ENCODE measurements at places on chromosomes 2 and 18.
A peak's percentile ranks its signal among the peaks of the same experiment; 100 is the strongest.

DNA sequence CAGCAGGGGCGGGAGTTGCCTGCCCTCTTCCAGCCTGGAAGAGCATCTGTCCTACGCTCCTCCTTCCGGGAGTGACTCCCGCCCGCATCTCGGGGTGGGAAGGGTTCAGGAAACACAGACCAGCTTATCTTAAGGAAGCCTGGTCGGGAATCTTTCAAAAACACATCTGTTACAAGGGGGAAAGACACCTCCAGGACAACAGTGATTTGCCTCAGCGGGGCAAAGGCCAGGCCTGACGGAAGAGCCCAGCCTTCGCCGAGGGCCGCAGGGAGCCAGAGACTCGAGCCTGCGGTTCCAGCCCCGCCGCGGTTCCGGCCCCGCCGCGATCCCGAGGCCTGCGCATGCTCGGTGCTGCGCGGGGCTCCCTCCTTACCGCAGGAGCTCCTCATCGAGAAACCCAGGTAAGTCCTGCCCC, 38.1 kb upstream of the TGIF1 start:
- peak; percentile 15 for DNase-seq
- no peak overlapping the region for H3K27ac ChIP-seq
- no peak overlapping the region for H3K4me3 ChIP-seq

GRCh38 chr2:219035942-219036341, 5.4 kb downstream of the CFAP65 start:
- no peak overlapping the region for H3K27ac ChIP-seq
- H3K36me3 ChIP-seq, result no peaks in the 10 kb centered on the region
- H3K4me3 ChIP-seq, result no peak overlapping the region
- H3K4me1 ChIP-seq, result no peaks in the 10 kb centered on the region
- H3K27me3 ChIP-seq, result peaks cover 62% of the 10 kb centered on the region
- no peak for DNase-seq

DNA sequence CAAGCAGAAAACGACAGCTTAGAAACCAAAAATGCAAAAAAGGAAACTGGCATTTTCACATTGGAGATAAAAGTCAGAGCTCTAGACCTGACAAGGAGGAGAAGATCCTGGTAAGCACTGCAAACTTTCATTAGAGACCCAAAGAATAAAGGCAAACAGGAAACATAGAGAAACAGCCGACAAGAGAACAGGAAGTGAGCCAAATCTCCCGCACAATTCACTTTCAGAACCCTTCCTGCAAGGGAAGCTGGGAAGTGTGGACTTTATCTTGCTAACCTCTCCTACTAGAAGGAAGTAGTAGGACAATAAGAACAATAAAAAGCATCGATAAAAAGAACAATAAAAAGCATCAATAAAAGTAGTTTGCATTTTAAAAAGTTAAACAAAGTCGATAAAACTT, 417.8 kb upstream of the SPHKAP start:
- no peak for DNase-seq
- H3K4me3 ChIP-seq, result no peak overlapping the region
- H3K36me3 ChIP-seq, result no peaks in the 10 kb centered on the region

- H3K27ac ChIP-seq, result no peak overlapping the region
- no peak overlapping the region for H3K4me3 ChIP-seq
- H3K36me3 ChIP-seq, result no peaks in the 10 kb centered on the region
Measured at GRCh38 chr2:110126086-110126773, 10.6 kb upstream of the MALL start.

DNA sequence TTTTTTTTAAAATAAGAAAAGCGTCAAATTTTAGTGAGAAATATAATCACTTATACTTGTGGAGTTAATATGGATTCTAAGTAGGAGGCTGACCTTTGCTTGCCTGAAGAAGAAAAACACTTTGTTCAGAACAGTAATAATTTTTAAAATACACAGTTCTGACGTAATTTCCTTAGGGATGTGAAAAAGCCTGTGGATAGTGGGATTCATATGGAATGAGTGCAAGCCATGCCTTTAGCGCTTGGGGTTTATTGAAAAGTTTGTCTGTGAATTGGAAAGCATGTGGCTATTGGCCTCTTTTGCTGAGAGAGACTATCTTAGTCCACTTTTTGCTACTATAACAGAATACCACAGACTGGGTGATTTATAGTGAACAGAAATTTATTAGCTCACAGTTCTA, 151.3 kb downstream of the CCDC85A start:
- no peak overlapping the region for H3K27ac ChIP-seq
- no peaks in the 10 kb centered on the region for H3K27me3 ChIP-seq
- H3K4me3 ChIP-seq, result no peak overlapping the region
- no peaks in the 10 kb centered on the region for H3K36me3 ChIP-seq

GRCh38 chr2:3706892-3707291, 3.5 kb downstream of the DCDC2C start:
- H3K36me3 ChIP-seq, result no peaks in the 10 kb centered on the region
- H3K27me3 ChIP-seq, result peaks cover 17% of the 10 kb centered on the region

DNA sequence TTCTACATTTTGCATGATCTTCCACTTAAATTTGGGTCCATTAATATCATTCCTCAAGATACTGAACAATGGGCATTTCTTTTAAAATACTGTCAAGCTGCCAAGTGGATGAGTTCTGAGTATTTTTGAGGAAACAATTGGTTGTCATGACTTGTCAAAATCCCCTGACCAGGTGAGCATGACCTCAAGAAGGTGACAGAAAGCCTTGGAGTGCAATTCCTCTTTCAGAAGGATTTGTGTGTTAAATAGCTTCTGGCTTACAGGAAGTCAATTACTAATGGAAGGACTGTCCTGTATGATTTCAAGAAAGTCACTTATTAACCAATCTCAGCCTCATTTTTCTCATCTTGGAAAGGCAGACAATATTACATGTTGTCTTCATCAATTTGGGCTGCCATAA, 460.6 kb downstream of the TSN start:
- H3K4me1 ChIP-seq, result no peaks in the 10 kb centered on the region
- H3K27me3 ChIP-seq, result no peaks in the 10 kb centered on the region
- H3K27ac ChIP-seq, result no peak overlapping the region
- H3K36me3 ChIP-seq, result no peaks in the 10 kb centered on the region
- DNase-seq, result no peak

DNA sequence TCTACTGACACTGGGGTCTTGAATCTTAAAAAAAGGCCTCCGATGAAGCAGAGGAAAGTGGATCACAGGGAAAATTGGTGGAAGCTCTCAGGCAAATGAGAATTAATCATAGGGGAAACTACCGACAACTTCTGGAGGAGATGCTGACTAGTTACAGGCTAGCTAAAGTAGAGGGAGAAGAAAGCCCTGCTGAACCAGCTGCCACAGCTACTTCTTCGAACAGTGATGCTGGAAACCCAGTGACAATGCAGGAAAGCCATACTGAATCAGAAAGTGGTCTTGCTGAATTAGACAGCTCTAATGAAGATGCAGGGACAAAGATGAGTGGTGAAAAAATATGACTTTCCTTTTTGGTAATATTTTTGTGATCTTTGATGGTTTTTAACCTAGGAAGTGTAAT, 44.9 kb upstream of the SLC3A1 start:
- H3K36me3 ChIP-seq, result peaks cover 2% of the 10 kb centered on the region
- H3K4me3 ChIP-seq, result no peak overlapping the region
- H3K27me3 ChIP-seq, result no peaks in the 10 kb centered on the region
- H3K27ac ChIP-seq, result peak overlapping the region; percentile 16
- H3K4me1 ChIP-seq, result no peaks in the 10 kb centered on the region

GRCh38 chr2:109529532-109530449, 84.0 kb downstream of the SEPTIN10 start:
- no peak for DNase-seq
- no peak overlapping the region for H3K27ac ChIP-seq
- no peaks in the 10 kb centered on the region for H3K27me3 ChIP-seq
- H3K36me3 ChIP-seq, result no peaks in the 10 kb centered on the region
- H3K4me1 ChIP-seq, result no peaks in the 10 kb centered on the region

- H3K4me3 ChIP-seq, result no peak overlapping the region
- no peaks in the 10 kb centered on the region for H3K36me3 ChIP-seq
- no peaks in the 10 kb centered on the region for H3K4me1 ChIP-seq
- DNase-seq, result no peak
- H3K27me3 ChIP-seq, result no peaks in the 10 kb centered on the region
Measured at GRCh38 chr18:68445136-68445535, 269.8 kb downstream of the TMX3 start.

- H3K4me1 ChIP-seq, result no peaks in the 10 kb centered on the region
- no peaks in the 10 kb centered on the region for H3K27me3 ChIP-seq
- no peak overlapping the region for H3K27ac ChIP-seq
- no peak overlapping the region for H3K4me3 ChIP-seq
- no peak for DNase-seq
Measured at GRCh38 chr18:58095655-58096054, 51.6 kb downstream of the NEDD4L start.

GRCh38 chr18:78304192-78305164, 675.1 kb upstream of the SALL3 start:
- no peaks in the 10 kb centered on the region for H3K4me1 ChIP-seq
- H3K36me3 ChIP-seq, result no peaks in the 10 kb centered on the region
- no peak overlapping the region for H3K27ac ChIP-seq
- H3K27me3 ChIP-seq, result peaks cover 5% of the 10 kb centered on the region
- no peak overlapping the region for H3K4me3 ChIP-seq

DNA sequence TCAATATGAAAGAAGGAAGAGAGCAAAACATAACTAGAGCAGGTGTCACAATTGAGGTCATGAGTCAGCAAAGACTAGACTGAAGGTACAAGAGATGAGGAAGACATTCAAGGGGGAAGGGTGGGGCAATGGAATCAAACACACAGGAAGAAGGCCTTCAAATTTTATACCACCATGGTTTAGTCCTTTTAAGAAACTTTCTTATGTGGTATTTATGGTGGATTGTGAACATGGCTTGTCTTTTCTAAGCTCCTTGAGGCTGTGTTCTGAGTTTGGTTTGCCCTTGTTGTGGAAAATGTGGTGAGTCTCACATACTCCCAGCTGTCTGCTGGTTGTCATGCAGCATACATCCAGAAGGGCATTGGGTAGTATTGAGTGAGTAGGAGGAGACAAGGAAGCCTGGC, 62.1 kb downstream of the NABP1 start:
- H3K27ac ChIP-seq, result no peak overlapping the region
- no peaks in the 10 kb centered on the region for H3K27me3 ChIP-seq
- H3K36me3 ChIP-seq, result no peaks in the 10 kb centered on the region
- no peak overlapping the region for H3K4me3 ChIP-seq

DNA sequence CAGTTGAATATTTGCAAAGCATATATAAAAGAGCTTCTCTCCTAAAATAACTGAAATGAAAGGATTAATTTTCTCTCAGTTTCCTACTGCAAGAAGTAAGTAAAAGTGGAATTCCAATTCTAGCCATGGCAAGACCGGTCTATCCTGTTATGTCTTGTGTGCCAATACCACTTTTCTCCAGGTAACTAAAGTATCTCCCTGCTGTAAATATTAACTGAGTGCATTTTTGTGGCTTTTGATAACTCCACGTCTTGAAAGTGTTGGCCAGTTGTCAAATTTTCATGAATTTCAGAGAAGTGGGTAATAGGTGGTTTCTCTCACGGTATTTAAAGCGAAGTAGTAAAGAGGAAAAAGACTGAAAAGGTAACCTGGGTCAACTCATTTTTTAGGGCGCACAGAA, 225.9 kb downstream of the NEDD4L start:
- DNase-seq, result no peak
- no peaks in the 10 kb centered on the region for H3K36me3 ChIP-seq
- no peak overlapping the region for H3K4me3 ChIP-seq

DNA sequence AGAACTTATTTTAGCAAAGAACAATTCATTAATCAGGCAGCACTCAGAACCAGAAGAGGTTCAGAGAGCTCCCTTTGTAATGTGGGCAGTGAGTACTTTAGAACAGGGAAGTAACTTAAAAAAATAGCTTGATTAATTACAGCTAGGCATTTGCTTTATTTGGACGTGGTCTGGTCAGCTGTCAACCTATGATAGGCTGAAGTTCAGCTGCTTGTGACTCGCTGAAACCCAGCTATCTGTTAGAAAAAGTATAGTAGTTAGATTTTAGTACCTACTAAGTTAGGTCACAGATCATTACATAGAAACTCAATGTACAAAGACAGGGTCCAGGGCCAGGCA, 40.0 kb downstream of the PKDCC start:
- no peak overlapping the region for H3K4me3 ChIP-seq
- H3K36me3 ChIP-seq, result no peaks in the 10 kb centered on the region

DNA sequence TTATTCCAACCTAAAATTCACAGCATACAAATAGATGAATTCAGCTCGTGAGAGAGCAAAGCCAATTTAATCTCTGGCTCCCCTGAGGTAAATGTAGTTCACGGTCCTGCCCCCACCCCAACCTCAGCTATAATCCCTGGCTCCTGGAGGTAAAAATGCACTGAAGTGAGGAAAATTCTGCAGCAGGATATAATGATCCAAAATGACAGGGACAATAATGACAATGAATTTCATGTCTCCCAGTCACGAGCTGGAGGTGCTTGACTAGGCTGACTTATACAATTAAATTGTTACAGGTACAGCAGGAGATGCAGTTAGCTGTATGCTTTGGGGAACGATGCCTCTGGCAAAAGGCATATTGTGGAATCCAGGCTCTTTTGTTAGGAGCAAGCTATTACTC, 82.0 kb downstream of the GPD2 start:
- H3K27me3 ChIP-seq, result no peaks in the 10 kb centered on the region
- peaks cover 3% of the 10 kb centered on the region for H3K36me3 ChIP-seq
- H3K4me3 ChIP-seq, result no peak overlapping the region
- DNase-seq, result no peak
- H3K4me1 ChIP-seq, result no peaks in the 10 kb centered on the region

- peaks cover 2% of the 10 kb centered on the region for H3K27me3 ChIP-seq
- peaks cover 40% of the 10 kb centered on the region for H3K4me1 ChIP-seq
- H3K4me3 ChIP-seq, result peak within 1 kb of the TSS; percentile 71
- H3K36me3 ChIP-seq, result peaks cover 14% of the 10 kb centered on the region
- DNase-seq, result peak; percentile 55
- H3K27ac ChIP-seq, result peak within 1 kb of the TSS; percentile 55
Measured at GRCh38 chr2:85577386-85578242, at the start of gene VAMP8. VAMP8 (plus strand) TSS chr2:85577586; CDS start chr2:85577647, 61 bp downstream.

DNA sequence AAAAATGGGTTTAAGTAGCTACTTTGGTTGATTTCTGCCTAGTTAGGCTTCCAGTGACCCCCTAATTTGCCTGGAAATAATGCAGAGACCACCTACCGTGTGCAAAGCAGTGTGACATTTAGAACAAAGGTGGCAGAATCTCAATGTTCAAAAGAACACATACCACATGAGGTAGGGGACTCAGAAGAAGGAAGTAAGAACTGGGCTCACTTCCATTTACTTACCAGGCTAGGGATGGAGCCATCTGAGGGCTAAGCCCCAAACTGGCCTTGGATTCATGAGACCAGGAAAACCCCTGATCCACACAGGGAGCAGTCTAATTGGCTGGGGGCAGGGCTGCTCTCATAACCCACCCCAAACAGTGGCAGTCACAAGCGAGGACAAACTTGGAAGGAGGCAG, 190.7 kb downstream of the NCKAP5 start:
- no peaks in the 10 kb centered on the region for H3K4me1 ChIP-seq
- DNase-seq, result no peak
- H3K27ac ChIP-seq, result no peak overlapping the region

Data from T-cell (primary cell).